Common myeloid progenitor, CD34-positive (primary cell): ENCODE measurements at places on chromosomes 1 and 21.

DNA sequence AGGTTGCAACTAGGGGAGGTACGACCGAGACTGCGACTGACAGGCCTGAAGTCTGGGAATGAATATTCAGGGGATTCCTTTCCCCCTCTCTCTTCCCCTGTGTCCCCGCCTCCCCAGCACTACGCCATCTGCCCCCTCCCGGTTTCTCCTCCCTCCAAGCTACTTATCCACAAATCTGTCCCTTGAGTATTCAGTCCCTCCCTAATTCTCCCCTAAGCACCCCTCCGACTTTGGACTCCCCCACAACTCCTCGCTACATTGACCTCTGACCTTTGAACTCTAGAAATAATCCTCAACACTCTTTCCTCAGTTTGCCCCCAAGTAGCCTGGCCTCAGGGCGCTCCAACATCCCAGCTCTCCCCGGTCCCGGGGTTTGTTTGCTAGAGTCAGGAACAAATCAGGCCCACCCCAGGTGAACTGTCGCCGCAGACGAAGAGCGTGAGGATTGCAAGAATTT is 393 bp downstream of the LYSMD1 start:
- DNase-seq: no peak

DNA sequence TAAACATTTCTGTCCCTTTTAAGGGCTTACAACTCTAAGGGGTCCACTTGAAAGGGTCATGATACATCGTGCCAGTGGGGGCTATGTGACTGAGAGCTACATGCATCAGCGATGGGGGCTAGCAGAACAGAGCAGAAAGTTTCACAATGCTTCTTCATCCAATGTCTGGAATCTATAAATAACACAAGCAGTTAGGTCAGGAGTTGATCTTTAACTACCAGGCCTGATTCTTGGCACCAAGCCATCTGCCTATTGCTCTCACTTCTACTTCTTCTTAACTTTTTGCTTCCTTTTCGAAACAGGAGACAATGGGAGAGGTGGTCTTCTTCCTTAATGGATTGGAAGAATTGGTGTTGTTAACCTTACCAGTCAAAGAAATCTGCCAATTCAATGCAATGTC is 410.0 kb downstream of the TGFB2 start:
- no peak for DNase-seq

- DNase-seq: no peak
These were observed 42.0 kb downstream of the RHOU start for GRCh38 chr1:228777236-228777635.

DNA sequence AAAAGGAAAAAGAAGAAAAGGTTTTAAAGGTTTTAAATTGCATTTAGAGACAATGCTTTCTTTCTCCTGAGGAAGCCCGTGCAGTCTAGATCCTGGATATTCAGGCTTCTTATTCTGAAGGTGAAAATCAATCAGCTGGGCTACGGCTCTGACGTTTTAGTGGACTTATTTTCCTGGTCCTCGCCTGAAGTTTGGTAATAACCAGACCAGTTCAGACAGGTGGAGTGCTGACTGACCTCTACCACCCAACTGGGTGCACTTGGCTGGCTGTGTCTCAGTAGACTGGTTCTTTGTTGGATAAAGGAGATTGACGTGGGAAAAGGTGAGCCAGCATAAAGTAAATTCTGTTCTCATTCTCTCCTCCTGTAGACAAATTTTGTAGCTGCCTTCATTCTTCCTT is 7.2 kb upstream of the ATP1A1 start:
- DNase-seq: no peak

GRCh38 chr1:192080684-192081083 is 77.6 kb upstream of the RGS18 start:
- DNase-seq: no peak

DNA sequence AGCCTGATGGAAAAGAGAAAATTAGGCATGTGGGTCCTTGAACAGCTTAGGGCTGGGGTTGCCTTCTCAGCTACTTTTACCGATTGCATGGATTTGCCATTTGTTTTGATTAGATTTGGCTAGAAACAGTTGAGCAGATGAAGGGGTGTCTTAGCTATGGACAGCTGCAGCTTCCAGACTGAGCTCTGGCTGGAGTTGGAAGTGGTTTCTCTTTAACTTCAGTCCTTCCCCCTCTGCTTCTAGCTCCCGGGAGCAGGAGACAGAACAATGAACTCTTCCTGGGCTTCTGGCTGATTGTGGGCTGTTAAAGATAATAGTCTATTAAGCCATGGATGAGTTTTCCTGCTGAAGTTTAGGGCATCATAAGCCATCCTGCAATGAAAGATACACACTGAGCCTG is 50.7 kb downstream of the UBE2T start:
- DNase-seq: no peak

GRCh38 chr1:62089570-62089969 is 105.1 kb upstream of the L1TD1 start:
- DNase-seq: no peak

DNA sequence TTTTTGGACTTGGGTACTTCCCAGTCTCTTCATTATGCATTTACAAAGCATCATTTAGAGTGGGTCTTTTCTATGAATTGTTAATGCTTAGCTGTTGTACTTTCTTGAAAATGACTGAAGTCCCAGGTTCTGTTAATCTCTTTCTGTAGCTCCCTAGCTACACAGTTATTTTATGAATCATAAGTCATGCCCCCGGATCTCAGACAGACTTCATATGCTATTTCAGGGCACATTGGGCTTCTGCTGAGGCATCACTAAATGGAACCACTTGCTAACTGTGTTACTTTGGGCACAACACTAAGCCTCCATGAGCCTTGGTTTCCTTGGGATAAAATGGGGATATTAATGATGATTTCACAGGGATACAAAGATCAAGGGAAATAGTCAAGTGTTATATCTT is 55.5 kb upstream of the RBM15 start:
- DNase-seq: no peak

DNA sequence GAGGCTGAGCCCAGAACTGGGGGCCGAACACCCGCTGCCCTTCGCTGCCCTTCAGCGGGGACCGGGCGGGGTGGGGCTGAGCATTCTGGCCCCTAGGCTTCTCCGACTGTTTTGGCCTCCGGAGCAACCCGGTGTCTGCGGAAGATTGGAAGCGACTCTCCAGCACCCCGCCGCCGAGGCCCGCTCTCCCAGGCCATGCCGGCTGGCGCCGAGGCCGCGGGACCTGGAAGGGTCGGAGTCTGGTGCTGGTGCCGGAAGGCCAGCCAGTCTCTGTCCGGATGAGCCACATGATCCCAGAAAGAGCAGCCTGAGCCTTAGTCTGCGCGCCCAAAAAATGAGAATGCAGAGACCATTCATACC is 272.0 kb downstream of the FOXD2 start:
- DNase-seq: no peak

- peak; percentile 51 for DNase-seq
These were observed at the start of gene ARHGEF11 for GRCh38 chr1:157045250-157046218. ARHGEF11 (minus strand) TSS chr1:157045742; CDS start chr1:157044330, 1,412 bp downstream.

- DNase-seq: no peak
These were observed 1160.8 kb upstream of the ADGRL2 start for GRCh38 chr1:80639777-80640533.
